ENCODE measurements at places on chromosomes 2 and 18. TPM values are rescaled to one million over a fixed set of nuclear protein-coding genes. Genes with fewer than 3 reads are reported as not detected.

DNA sequence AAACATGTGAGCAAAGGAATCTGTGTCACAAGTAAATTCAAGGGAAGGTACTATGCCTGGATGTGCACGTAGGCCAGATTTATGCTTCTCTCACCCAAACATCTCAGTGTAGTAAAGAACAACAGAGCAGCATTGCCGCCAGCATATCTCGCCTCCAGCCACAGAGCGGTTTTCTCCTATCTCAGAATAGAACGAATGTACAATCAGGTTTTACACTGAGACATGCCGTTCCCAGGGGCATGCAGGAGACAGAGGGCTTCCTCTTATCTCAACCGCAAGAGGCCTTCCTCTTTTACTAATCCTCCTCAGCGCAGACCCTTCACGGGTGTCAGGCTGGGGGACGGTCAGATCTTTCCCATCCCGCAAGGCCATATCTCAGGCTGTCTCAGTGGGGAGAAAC lies 175.3 kb downstream of the RPIA start:
- no peak for DNase-seq

- DNase-seq, result no peak
Measured at GRCh38 chr2:42110641-42111322, 58.4 kb upstream of the EML4 start.

DNA sequence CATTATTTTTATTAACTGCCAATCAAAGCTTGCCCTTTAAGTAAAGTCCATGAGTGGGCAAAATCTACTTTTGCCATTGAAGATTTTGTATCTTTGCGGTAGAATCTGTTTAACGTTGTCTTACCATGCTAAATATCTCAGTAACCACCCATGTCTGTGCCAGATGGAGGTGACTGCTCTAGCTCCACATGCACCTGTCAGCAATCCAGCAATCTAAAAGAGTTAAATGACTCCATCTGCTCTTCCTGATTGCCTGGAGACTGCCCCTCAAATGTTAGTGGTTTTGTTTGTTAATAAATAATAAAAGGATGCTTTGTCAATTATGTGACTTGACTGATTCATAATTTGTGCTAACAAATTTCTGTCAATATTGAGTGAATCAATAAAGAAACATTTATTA lies 141.7 kb downstream of the RBM43 start:
- no peak for DNase-seq

LYPD6B gene
- total RNA-seq, result 1.7 TPM

Data from GM23338 (cell line).